ENCODE measurements at places on chromosomes 12 and 14.

DNA sequence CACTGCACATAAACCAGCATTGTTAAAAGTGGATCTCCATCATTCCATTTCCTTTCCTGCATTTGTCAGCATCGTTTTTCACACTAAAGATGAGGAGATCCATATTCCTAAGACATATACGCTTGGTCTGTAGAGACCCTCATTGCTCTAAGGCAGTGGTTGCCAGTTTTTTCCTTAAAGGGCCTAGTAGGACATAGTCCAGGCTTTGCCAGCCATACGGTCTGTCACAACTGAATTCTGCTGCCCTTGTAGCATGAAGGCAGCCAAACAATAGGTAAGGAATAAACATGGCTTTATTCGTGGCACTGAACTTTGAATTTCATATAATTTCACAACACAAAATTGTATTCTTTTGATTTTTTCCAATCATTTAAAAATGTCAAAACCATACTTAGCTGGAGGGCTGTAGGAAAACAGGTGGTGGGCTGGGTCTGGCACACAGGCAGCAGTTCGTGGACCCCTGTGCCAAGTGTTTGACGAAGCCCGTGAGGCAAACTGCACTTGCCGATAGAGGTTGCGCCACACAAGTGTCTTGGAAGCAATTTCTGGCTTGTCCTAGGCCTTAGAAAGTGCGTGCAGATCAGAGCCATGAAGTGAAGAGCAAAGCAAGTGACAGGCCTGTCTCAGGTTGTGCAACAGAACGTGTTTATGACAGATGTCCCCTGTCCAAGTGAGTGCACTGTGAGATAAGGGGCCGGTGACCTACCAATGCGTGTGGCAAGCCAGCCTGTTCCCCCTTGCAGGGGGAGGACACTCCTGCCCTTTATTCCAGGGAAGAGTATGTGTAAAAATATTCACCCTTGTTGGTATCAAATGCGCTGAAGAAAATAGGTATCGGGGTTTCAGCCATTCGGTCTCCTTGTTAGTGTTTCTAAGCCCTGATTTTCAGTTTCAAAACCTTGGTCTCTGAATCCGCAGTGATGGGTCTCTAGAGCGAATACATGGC, 916 bp upstream of the CHPT1 start:
- DNase-seq: no peak

GRCh38 chr12:27937768-27938167, 34.8 kb downstream of the PTHLH start:
- no peak for DNase-seq

GRCh38 chr12:70691018-70691672, 53.9 kb upstream of the PTPRB start:
- DNase-seq: no peak

- DNase-seq: no peak
These were observed 105.7 kb downstream of the GCH1 start for GRCh38 chr14:54796961-54797360.

DNA sequence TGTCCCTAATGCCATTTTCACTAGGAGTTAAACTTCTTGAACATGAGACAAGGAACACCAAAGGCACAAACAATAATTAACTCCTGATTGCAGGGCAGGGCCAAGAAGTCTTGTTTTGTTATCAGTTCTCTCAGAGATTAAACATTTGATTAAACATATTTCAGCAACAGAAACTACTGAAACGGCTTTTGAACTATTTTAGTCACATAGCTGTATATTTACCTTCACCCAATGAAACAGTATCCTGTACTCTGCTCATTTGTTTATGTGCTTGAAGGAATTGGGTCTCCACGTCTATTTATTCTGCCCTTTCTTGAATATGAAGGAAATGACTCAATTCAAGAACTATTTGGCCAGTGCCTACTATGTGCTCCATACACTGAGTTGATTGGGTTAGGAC, 51.3 kb upstream of the PTCSC3 start:
- DNase-seq: no peak

- no peak for DNase-seq
These were observed 108.7 kb downstream of the SYT10 start for GRCh38 chr12:33330940-33331339.

DNA sequence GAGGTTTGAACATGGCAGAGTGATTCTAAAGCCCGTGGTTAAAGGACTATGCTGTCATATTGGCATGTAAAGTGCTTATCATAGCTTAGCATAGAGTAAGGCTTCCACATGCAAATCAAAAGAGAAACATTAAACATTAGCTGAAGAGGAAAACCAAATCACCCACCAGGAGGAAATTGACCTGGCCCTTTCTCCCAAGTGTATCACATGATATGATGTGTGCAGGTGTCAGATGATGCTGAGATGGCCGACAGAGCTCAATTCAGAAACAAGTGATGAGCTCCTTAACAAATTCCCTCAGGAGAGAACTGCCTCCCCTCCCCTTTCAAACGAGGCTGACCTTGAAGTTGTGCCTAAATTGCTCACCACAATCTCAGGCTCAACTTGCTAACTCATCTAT, 217.1 kb upstream of the BTG1 start:
- peak; percentile 28 for DNase-seq

GRCh38 chr12:69991690-69992288, 166.8 kb downstream of the MYRFL start:
- DNase-seq: no peak

GRCh38 chr14:75299059-75299458, 20.4 kb downstream of the FOS start:
- DNase-seq: no peak

- no peak for DNase-seq
These were observed 268.8 kb upstream of the BTG1 start for GRCh38 chr12:92414170-92415070.

DNA sequence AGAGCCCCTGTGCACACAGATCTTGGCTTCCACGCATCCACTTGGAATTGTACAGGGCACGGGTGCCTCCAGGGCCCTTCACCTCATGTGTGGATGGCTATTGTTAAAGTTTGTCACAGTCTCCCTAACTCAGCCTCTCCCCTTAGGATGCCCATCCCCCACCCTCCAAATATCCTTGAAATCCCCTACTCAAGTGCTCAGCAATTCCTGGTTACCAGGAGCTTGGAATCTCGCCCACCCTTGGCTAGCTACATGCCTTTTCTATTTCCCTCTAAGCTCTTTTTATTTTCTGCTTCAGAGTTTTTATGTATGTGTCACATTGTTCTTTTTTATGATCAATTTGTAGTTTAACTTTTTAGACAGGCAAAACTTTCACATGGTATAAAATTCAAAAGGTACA, 13.0 kb upstream of the NR1H4 start:
- no peak for DNase-seq

DNA sequence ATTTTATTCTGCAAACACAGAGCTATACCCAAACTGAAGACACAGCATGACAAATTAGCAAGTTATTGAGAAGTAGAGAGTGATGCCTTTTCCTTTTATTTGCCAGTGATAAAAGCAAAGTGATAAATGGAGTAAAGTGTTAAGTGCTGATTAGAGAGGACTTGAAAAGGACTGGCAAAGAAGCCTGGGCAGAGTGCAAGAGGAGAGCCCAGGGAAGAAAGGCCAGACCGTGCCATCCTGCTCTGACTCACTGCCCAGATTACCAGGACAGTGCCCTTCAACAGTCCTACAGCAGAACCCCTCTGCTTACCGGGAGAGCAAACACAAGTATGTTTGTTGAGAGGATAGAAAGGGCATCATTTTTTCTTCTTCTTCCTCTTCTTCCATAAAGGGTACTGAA, 106.5 kb downstream of the ETV6 start:
- no peak for DNase-seq

DNA sequence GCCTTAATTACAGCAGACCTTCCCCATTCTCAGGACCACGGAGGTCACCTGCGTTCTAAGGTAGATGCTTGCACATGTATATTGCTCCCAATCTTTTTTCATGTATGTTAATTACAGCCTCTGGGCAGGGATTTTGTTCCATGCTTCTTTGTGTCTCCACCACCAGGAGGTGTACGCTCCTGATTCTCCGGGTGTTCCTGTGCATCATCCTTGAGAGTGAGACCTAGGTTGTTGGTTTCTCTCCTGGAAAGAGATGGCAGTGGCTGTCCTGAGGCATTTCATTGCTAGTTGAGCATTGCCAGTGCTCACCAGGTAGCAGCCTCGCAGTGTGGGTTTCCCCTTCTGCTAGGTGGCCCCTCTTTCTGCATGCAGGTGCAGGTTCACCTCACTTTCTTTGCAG, 52.8 kb downstream of the KCNK13 start:
- no peak for DNase-seq

DNA sequence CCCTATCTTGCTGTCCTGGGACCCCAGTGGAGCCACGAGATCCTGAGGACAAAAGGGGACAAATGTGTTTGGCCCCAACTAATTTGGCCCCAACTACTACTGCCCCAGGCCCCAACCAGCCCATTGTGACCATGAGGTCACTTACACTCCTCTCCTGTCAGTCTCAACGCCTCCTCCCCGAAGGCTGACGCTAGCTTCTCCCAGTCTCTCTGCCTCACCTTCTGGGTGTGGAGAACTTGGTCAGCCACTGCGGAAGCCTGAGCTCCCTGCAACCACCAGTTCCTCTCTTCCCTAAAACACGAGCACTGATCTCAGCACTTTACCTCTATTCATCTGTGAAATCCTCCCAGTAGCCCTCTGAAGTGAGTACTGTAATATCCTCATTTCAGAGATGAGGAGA, 13.3 kb downstream of the FAM181A start:
- no peak for DNase-seq

GRCh38 chr12:68490476-68490875, 120.2 kb upstream of the RAP1B start:
- no peak for DNase-seq

DNA sequence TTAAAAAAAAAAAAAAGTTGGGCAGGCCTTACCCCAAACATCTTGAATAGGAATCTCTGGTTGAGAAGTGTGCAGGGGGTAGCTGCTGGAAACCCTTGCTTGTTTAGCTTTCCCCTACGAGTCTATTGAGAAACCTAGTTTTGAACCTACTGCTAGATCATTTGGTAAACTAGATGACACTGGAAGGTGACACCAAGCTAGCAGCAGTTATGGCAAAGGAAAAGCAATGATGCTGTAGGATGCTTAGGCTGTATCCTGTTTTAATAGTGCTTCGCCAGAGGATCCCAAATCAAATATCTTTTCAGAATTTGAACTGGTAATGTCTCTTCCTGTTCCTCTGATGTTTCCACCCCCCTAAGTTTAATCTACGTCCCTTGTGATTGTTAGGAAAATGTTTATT, 5.5 kb upstream of the PCED1B start:
- no peak for DNase-seq

GRCh38 chr12:67358781-67359338, 89.7 kb downstream of the CAND1 start:
- DNase-seq: no peak

- DNase-seq: peak; percentile 50
These were observed 4.4 kb downstream of the SUSD6 start for GRCh38 chr14:69615496-69616407.

- no peak for DNase-seq
These were observed 392.3 kb downstream of the MED13L start for GRCh38 chr12:115885040-115885690.

DNA sequence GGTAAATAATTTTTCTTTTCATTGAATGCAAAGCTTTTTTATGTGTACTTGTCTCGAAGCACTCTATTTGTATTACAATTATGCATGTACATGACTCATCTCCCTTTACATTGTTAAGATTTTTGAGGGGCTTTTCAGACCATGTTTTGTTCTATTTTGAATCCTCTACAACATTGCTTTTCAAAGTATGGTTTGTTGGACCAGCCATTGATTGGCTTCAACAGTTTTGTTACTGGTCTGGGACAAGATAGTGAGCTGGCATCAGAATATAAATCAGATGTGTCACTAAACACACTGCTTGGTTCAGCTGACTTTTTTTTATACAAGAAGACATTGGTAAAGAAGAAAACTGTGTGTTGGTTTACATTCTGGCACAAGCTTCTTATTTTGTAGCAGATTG, 122.3 kb downstream of the MON2 start:
- no peak for DNase-seq

GRCh38 chr12:3262470-3262869, 185.3 kb downstream of the TSPAN9 start:
- DNase-seq: no peak

DNA sequence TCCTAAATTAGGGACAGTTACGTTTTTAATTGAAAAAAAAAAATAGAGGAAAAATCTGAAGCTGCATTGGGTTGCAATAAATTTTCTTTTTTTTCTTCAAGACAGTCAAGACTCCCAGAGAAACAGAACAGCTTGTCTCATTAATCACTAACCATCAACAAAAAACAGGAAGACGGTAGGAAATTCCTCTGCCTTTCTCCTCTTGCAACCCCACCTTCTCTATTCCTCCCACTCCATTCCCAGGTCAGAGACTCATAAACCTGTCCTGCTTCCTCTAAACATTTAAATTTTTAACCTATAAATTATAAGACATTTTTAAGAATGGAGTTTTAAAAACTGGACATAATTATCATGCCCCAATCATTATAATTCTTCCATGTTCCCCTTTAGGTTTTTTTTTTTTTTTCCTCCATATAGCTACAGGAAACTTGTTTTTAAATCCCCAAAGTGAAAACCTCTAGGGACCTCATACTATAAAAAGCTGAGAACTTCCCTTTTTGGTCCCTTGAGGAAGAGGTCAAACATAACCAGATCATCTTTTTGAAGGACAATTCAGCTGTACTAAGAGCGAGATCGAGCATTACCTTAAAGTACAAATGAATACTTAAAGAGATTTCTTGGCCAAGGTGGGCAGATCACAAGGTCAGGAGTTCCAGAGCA, 36.0 kb downstream of the CPM start:
- no peak for DNase-seq

DNA sequence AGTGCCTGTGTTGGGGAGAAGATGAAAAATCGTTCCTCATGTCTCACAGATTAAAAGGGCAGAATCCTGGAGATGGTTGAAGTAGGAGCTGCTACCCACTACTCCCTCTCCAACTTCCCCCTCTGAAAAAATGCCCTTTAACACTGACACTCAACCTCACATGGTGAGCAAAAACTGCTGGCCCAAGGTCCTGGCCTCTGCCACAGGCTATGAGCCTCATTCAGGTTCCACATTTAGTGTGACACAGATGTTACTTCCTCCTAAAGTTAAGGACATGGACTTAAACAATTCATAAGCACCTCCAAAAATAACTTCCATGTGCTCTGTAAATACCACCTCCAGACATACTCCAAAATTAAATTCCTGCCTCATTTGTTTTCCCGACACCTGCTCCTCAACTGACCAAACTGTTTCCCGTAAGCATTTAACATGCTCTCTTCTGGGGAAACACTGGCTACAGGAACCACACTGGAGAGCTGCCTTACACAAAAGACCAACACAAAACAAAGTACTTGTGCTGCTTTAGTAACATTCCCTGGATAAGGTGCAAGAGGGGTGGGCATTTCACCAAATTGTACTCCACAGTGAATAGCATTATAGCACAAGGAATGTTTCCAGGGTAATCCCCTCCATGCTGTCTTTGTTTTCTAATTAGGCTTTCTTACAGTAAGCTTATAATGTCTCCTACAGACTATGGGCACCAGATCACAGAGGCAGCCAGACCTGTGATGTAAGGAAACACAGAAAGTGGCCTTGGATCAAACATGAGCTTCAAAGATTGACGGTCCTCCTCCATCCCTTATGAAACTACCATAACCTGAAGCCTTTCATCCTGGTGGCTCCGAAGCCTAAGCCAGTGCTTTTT, 57.0 kb downstream of the PHLDA1 start:
- DNase-seq: no peak

- no peak for DNase-seq
These were observed 29.7 kb downstream of the SFSWAP start for GRCh38 chr12:131740626-131741025.
